ENCODE measurements at places on chromosomes 5 and 9.

GRCh38 chr5:17079562-17079961 is 137.9 kb upstream of the BASP1 start:
- DNase-seq, result no peak

- DNase-seq, result no peak
Observed at GRCh38 chr5:6941631-6942030, 228.4 kb downstream of the TENT4A start.

DNA sequence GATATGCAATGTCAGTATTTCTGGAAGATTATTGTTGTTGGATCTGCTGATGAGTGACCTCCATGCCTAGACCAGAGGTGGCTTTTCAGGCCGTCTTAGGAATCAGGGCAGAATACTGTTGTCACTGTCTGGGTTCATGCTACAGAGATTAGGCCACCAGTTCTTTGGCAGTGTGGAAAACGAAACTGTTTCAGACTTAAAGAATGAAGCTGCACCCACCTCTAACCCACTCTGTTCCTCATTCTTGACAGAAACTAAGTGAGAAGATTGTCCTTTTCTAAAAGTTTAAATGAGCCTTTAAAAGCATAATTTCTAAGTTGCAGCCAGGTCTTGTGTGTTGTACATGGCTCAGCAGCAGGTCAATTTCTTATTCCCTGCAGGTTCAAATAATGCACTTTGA is 444.3 kb downstream of the ENC1 start:
- DNase-seq, result no peak

DNA sequence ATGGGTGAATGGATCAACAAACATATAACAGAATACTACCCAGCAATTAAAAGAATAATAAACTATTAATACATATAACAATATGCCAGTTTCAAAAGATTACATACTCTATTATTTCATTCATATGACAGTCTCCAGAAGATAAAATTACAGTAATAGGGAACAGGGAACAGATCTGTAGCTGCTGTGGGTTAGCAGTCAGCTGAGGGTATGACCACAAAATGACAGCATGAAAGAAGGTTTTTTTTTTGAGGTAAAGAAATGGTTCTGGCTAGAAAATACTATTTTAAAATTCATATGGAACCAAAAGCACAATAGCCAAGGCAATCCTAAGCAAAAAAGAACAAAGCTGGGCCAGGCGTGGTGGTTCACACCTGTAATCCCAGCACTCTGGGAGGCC is 73.0 kb upstream of the NR5A1 start:
- DNase-seq, result no peak

DNA sequence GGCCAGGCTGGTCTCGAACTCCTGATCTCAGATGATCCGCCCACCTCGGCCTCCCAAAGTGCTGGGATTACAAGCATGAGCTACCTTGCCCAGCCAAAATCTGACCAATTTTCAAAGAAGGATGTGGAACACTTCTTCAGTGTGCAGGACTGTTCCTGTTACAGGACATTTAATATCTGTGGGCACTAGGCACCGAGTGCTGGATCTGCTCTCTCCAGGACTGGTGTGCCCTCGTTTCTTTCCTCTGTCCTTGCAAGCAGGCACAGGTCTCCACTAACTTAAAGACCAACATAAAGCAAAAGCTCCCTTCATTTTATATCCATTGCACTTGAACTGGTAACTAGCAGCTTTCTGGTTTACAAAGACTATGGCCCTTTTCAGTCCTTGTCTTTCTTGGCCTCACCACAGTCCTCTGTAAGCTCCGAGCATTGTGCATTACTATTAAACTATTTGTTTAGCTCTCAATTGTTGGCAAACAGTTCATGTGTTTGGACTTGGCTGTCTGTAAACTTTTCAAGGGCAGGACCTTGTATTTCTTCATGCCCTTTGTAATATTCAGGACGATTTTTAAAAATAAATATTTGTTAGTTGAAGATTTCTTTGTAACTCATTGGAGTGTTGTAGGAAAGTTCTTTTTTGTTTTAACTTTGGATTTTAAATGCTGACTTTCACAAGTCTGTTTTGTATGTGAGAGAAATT is 37.3 kb downstream of the ARHGEF28 start:
- DNase-seq, result no peak

- peak; percentile 93 for DNase-seq
Observed at GRCh38 chr9:135907431-135908092, at the start of gene CAMSAP1. TSS of gene CAMSAP1 (minus strand) at chr9:135907546. CDS start at chr9:135907159, 387 bp downstream.

Measured in putamen (tissue), 1 donor.